ENCODE measurements at places on chromosomes 4 and X.

DNA sequence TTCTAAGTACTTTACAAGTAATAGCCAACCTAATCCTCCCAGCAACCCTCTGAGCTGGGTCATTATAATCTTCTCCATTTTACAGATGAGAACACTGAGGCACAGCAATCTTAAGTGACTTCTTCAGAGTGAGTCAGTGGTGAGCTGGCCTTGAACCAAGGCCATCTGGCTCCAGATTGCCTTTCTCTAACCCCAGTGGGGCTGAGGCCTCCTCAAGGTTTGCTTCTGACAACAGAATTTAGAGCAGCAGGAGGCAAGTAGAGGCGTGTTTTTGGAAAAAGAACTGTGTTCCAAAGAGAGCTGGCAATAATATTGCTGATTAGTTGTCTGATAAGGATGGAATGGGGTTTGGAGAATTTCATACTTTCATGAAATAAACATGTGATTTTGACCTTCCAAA lies 41.2 kb downstream of the PIR start:
- no peak for DNase-seq

GRCh38 chr4:40763228-40763716 lies 13.5 kb downstream of the NSUN7 start:
- DNase-seq: no peak

- DNase-seq: no peak
Observed at GRCh38 chr4:106299977-106300376, 16.0 kb downstream of the TBCK start.

- no peak for DNase-seq
Observed at GRCh38 chr4:1592709-1593417, 91.2 kb downstream of the FAM53A start.

- no peak for DNase-seq
Observed at GRCh38 chr4:107863416-107863815, 38.7 kb downstream of the SGMS2 start.
